ENCODE measurements at places on chromosomes 4 and X. TPM values are rescaled to one million over a fixed set of nuclear protein-coding genes. Genes with fewer than 3 reads are reported as not detected.
A peak's percentile ranks its signal among the peaks of the same experiment; 100 is the strongest.

GRCh38 chr4:162782778-162783525 is 383.7 kb downstream of the NAF1 start:
- peak overlapping the region; percentile 73 for H3K27ac ChIP-seq
- DNase-seq: no peak
- no peaks in the 10 kb centered on the region for H3K27me3 ChIP-seq
- H3K36me3 ChIP-seq: no peaks in the 10 kb centered on the region
- no peak overlapping the region for H3K4me3 ChIP-seq
- H3K4me1 ChIP-seq: peaks cover 10% of the 10 kb centered on the region

DNA sequence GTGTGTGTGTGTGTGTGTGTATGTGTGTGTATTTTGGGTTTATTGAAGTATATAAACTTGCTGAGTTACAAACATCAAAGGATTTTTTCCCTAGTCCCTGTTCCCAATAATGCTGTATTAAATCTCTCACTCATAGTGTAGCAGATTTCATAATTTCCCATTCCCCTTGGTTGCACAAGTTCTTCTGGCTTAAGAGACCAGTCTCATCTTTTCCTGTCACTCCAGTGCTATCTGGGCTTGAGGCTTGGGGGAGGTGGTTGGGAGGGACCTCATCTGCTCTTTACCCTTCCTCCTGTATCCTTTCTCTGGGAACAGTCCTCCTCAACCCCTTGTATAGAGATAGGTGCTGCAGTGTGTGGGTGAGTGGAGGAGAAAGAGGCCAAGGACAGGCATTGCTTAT is 285.4 kb upstream of the BOD1L1 start:
- no peaks in the 10 kb centered on the region for H3K36me3 ChIP-seq
- H3K4me3 ChIP-seq: no peak overlapping the region
- H3K4me1 ChIP-seq: no peaks in the 10 kb centered on the region
- DNase-seq: no peak
- no peak overlapping the region for H3K27ac ChIP-seq

- no peak overlapping the region for H3K27ac ChIP-seq
- no peaks in the 10 kb centered on the region for H3K36me3 ChIP-seq
- H3K4me3 ChIP-seq: no peak overlapping the region
These were observed 68.2 kb downstream of the ARHGAP10 start for GRCh38 chr4:147799986-147800555.

DNA sequence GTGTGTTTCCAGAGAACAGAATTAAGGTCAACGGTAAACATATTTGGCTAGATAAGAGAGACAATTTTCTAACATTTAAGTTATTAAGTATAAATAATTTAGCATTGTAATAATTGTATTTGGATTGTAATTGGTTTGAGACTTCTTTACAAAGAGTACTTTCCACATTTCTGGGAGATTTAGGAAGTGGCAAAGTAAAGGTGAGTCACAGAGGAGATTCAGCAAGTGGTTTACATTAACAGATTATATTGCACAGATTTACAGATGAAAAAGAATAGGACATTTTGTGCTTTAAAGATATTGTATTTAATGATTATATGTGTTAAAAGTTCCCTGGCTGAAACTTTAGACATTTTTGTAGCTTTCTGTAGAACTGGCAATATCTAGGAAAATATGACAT is 584.4 kb upstream of the AADAT start:
- H3K27me3 ChIP-seq: no peaks in the 10 kb centered on the region
- no peaks in the 10 kb centered on the region for H3K36me3 ChIP-seq
- no peaks in the 10 kb centered on the region for H3K4me1 ChIP-seq
- DNase-seq: no peak
- no peak overlapping the region for H3K27ac ChIP-seq
- no peak overlapping the region for H3K4me3 ChIP-seq

DNA sequence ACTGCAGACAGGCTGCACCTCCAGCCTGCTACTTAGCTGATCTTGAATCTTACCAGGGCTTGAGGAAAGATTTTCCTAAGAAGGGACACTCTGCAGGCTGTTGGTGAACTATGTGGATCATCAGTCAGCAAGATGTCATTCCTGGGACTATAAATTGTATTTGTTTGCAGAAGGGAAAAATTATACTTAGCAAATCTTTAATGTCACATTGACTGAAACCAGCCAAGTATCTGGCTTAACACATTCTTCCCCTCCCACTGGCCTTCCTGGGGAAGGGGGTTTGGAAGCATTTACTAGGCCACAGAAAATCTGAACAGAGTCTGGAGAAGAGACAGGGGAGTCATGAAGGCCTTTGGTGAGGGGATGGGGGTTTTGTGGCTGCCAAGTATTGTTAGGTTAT is 156.7 kb upstream of the EOLA2 start:
- no peaks in the 10 kb centered on the region for H3K36me3 ChIP-seq
- no peaks in the 10 kb centered on the region for H3K27me3 ChIP-seq
- no peaks in the 10 kb centered on the region for H3K4me1 ChIP-seq
- no peak for DNase-seq
- H3K27ac ChIP-seq: no peak overlapping the region

- peaks cover 40% of the 10 kb centered on the region for H3K4me1 ChIP-seq
- peak; percentile 16 for DNase-seq
- H3K27ac ChIP-seq: no peak overlapping the region
- no peaks in the 10 kb centered on the region for H3K27me3 ChIP-seq
- H3K4me3 ChIP-seq: peak overlapping the region; percentile 60
These were observed 359.3 kb upstream of the GALNT7 start for GRCh38 chr4:172809319-172809718.

DNA sequence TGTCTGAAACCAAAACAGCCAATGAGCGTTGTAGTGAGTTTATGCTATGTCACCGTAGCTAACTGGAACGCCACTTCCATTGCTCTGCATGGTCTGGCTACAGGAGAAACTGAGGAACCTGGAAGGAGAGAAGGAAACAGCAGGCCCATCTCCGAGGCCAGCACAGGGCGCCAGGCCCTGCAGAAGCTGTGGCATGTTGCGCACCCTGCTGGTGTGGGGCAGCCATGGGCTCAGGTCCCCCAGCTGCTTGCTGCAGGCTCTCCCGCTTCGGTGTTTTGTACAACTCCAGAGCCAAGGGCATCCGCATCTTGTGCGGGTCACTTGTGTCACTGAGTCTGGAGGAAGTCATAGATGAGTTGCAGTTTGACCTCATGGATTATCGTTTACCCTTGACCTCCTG is 89.2 kb downstream of the AFAP1 start:
- no peak overlapping the region for H3K4me3 ChIP-seq
- H3K4me1 ChIP-seq: peaks cover 25% of the 10 kb centered on the region
- no peaks in the 10 kb centered on the region for H3K27me3 ChIP-seq
- H3K36me3 ChIP-seq: peaks cover 25% of the 10 kb centered on the region

XAGE1A gene
- total RNA-seq: not detected

KLKB1 gene
- total RNA-seq: 0.49 TPM

FGF13 gene
- 81.1 TPM for total RNA-seq

Measured in neural crest cell (in vitro differentiated cells).